ENCODE measurements at places on chromosomes 16 and 17. TPM values are rescaled to one million over a fixed set of nuclear protein-coding genes. Genes with fewer than 3 reads are reported as not detected.

PMFBP1 gene
- not detected for total RNA-seq

NPW gene
- total RNA-seq = 1.4 TPM

CHRNE gene
- total RNA-seq = 0.86 TPM

NPIPB2 gene
- total RNA-seq = not detected

RNF112 gene
- 4.3 TPM for total RNA-seq

MEFV gene
- 0.53 TPM for total RNA-seq

ZNF750 gene
- total RNA-seq = not detected

TP53TG3 gene
- not detected for total RNA-seq

TBC1D3G gene
- total RNA-seq = not detected

ITGAL gene
- not detected for total RNA-seq

EME1 gene
- total RNA-seq = 17.6 TPM

TAC4 gene
- not detected for total RNA-seq

MYH13 gene
- total RNA-seq = not detected

NUTF2 gene
- total RNA-seq = 103 TPM

ZACN gene
- total RNA-seq = not detected

KRT40 gene
- not detected for total RNA-seq

KRTAP3-2 gene
- not detected for total RNA-seq

RNF43 gene
- total RNA-seq = not detected

SLC6A2 gene
- total RNA-seq = not detected
